ENCODE measurements at places on chromosomes 3 and 15. TPM values are rescaled to one million over a fixed set of nuclear protein-coding genes. Genes with fewer than 3 reads are reported as not detected.

GRCh38 chr3:10389995-10390394, 69.1 kb upstream of the SEC13 start:
- DNase-seq, result no peak

DNA sequence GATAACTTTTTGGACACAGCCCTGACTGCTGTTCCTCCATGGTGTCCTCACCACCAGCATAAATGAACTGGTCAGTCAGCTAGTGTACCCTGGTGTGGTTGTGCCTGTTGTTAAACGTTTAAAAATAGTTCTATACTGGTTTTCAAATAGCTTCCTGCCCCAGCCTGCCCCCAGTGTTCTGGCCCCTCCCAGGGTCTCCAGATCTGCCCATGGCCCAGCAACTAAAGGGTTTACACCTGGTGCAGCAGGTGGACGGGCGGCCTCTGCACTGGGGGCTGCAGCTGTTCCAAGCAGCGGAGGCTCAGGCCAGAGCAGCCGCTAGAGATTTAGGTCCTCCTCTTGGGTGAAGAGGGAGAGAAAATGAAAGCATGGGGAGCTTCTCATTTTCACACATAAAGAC, 6.1 kb upstream of the NR2E3 start:
- DNase-seq, result no peak

- DNase-seq, result no peak
Measured at GRCh38 chr3:179510496-179510895, 52.2 kb upstream of the ACTL6A start.

Gene IL5RA
- not detected for total RNA-seq

Gene WDR73
- 47.5 TPM for total RNA-seq

Gene LRRK1
- 1.4 TPM for total RNA-seq

Gene CLDN16
- total RNA-seq, result 0.11 TPM

Gene KIF15
- total RNA-seq, result 10.6 TPM

Gene RARB
- 117 TPM for total RNA-seq

Gene RLBP1
- not detected for total RNA-seq

Gene SLC22A14
- 0.20 TPM for total RNA-seq

Gene CCR8
- total RNA-seq, result not detected

Gene CPNE9
- total RNA-seq, result not detected

Data from mesothelial cell of epicardium (in vitro differentiated cells).